ENCODE measurements at places on chromosomes 6 and 20.

DNA sequence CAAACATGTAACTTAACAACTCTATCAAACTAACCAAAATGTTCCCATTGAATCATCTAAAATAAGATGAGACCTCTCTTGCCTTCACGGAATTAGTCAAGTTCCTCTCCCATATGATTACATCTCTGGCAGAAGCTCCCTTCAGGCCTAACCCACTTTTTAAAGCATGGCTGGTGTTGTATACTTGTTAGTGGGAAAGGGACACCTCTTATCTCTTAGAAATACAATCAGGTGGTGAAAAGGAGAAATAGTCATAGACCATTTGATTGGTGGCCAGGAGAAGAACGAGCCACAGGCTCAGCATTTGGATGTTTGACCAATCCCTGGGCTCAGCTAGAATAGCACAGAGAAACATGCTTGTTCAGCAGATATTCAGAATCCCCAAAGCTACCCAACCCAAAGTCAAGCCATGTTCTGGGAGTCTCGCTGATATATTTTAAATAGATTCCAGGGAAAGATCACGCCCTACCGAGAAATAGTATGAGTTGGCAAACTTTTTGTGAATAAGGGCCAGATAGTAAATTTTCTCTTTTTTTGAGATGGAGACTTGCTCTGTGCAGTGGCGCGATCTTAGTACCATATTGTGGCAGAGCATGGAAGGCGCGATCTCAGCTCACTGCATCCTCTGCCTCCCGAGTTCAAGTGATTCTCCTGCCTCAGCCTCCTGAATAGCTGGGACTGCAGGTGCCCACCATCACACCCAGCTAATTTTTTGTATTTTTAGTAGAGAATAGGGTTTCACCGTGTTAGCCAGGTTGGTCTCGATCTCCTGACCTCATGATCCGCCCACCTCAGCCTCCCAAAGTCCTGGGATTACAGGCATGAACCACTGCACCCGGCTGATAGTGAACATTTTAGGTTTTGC, 126.3 kb upstream of the MYLIP start:
- no peak for DNase-seq

DNA sequence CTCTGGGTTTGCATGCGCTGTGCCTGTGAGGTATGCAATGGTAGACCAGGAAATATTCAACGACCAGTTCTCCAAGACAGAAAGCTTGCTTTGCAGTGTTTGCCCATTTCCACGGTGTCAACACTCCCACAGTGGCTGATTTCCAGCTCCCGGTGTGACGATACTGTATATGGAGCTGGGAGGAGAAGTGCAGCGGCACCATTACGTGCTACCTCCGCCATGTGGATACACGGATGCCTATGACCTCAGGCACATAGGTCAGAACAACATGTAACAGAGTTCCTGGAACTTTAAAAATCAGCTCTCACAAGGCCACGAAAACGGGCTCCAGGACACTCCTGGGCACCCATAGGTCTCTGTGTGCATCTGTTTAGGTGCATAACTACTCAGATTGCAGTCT, 51.1 kb downstream of the NFATC2 start:
- no peak for DNase-seq

DNA sequence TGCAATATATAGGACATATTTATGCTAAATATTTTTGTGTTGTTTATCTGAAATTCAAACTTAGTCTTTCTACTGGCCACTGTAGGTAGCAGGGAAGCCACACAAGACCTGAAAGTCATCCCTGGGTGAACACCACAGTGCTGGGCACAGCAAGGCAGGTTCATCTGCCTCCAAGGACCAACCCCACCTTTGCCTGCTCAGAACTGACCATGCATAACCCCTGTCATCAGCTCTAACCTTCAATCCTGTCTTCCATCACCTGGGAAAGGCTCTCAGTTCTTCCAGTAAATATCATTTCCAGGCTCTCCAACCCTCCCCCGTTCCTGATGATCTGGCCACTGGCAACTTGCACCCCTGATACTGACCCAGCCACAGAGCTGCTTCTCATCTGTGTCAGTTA, 32.7 kb upstream of the CST7 start:
- DNase-seq, result no peak

DNA sequence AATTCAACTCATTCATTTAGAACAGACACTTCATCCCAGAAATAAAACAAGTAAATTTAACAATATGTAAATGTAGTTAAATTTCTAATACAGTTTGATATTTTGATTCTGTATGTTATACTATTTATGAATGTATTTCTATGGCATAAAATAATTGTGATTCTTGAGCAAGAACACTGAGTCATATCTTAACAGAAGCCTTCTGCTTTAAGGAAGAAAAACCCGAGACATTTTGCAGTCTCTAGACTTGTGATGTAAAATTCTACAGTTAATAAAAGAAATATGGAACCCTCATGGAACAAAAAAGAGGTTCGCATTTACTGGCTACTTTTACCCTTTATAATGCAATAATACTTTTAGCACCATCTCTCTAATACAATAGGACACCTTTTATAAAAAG, 47.9 kb upstream of the SCML4 start:
- DNase-seq, result no peak

GRCh38 chr6:42071881-42072583, 21.7 kb downstream of the TAF8 start:
- no peak for DNase-seq

DNA sequence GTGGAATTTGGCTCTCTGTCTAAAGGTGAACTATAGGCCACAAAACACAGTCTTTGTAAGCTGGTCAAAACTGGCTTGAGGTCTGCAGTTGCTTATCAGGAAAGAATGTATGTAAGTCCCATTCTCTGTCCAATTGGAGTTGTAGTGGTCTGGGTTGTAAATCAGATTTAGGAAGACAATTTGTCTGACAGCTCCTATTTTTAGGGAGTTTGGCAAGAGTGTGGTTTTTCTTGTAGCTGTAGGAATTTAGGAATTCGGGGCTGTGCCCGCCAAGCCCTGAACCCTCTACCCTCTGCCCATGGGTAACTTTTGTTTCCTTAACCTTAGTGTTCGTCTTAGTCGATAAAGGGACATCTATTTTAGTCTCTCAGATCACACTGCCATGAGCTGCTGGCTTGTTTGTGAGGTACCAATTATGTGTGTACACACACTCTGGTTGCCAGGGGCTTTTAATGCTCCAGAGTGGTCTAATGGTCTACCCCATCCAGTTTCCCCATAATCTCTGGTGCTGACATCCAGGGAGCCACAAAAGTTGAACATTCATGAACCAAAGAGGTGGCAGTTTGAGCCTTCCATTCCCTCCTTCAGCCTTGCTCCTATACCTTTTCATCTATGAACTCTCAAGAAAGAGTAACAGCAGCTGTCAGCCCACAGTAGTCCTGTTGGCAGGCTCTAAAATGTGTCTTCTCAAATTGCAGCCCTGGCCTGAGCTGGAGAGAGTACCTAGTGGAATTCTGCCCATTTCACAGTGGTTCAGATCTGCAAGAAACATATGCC, 93.0 kb downstream of the ANKRD6 start:
- DNase-seq, result no peak

GRCh38 chr20:25605148-25605547, 18.7 kb downstream of the NANP start:
- DNase-seq, result no peak

DNA sequence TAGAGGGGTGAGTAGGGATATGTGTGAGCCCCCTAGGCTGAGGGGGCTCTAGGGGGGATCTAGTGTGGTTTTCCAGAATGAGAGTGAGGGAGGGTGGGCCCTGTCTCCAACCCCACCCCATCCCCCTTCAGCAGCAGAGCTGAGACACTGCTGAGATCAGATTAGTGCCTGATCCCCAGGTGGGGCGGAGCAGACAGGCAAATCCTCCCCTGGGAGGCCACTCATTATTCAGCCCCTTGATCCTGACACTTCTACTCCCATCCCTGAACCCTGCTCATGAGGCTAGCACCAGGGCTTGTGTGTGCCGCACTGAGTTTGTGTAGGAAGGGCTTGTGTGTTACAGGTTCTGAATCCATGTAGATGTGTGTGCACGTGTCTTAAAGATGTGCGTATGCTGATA, 42.5 kb downstream of the SPDEF start:
- DNase-seq, result no peak

DNA sequence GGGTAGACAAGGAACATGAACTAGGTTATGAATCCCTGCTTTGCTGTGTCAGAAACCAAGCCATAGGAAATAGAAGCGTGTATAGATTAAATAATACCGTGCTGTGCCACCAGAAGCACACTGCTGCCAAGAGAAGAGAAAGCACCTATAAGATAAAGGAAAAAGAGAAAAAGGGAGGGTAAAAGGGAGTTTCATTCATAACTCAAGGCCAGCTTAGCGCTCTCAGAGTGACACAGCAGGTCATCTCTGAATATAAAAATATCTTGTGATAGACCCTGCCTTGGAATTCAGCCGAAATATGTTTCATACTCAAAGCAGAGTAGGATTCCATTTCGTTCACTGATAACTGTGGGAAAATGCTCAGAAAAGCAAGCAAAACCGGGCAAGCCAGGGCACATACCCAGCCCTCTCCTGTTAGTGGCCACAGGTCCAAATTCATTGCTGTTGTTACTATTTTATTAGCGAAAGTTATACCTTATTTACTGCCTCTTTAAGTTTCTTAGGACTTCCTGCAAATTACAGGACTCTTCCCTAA, 8.7 kb downstream of the JAG1 start:
- DNase-seq, result no peak

DNA sequence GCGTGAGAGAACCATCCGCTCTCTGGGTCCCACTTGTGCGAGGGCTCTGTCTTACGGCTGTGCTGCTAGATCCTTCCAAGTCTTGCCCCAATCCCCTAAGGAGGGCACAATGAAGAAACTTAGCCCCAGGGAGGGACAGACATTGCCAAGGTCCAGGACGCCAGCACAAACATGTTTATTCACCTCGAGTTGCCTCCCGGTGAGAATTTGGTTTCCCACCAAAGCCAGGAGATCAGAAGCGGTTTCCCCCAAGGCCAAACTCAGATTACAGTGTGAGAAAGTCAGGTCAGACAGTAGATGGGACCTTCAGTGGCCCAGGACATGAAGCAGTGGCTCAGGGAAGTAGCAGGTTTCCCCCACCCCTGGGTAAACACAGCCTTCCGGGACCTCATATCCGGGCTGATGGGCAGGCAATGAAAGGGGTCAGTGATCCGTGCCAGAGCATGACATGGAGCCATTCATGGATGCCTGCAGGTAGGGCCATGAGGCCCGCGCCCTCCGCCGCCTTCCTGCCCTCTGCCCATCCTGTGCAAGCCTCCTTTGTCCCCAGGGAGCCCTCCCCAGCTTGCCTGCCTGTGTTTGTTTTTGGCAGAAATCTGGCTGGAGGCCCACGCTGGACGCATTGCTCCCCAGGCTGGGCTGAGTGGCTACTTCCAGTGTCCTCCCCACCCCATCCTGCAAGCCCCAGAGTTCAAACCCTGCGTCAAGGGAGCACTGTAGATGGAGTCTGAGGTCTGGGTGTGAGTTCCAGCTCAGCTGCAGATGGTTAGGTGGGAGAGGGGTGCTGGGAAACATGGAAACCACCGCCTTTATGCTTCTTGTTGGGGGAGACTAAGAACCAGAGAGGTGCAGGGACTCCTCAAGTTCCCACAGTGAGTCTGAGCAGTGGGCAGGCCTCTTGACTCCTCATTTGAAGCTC, 2.0 kb downstream of the BPIFB2 start:
- DNase-seq, result no peak

- no peak for DNase-seq
Measured at GRCh38 chr20:20953738-20954618, 152.2 kb downstream of the LINC00237 start.

GRCh38 chr6:158058171-158058651, 76.5 kb downstream of the SYNJ2 start:
- DNase-seq, result no peak

- no peak for DNase-seq
Measured at GRCh38 chr20:63323357-63323981, 30.5 kb downstream of the COL20A1 start.

DNA sequence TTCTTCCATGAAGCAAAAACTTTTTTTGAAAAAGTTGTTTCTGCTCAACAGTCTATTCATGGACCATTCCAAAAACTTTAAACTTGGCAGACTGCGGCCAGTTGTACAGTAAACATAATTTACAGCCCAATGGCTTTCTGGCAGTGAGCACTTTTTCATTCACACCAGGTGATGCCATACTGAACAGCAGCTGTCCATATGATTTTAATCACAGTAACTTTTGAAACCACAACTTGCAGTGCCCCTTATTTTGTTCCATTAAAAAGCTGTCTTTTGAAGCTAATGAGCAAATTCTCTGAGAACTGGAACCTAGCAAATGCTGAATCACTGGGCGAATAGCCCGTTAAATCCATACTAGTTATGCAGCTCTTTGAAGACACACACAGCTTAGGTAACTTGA, 576.6 kb downstream of the PTPRT start:
- no peak for DNase-seq

DNA sequence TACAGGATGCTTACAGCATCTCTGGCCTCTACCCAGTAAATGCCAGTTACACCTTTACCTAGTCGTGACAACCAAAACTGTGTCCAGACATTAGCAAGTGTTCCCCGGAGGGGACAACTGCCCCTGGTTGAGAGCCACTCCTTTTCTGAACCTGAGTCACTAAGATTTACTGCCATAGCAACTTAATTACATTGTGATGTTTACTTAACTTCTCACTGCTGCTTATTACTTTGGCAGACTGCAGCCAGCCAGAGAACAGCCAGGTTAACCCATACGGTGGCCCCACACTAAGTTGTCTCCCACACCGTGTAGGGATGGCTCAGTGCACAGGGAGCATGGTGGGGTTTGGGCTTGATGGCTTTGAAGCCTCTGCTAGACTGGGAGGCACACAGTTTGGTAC, 204.7 kb upstream of the SULF2 start:
- DNase-seq, result no peak

DNA sequence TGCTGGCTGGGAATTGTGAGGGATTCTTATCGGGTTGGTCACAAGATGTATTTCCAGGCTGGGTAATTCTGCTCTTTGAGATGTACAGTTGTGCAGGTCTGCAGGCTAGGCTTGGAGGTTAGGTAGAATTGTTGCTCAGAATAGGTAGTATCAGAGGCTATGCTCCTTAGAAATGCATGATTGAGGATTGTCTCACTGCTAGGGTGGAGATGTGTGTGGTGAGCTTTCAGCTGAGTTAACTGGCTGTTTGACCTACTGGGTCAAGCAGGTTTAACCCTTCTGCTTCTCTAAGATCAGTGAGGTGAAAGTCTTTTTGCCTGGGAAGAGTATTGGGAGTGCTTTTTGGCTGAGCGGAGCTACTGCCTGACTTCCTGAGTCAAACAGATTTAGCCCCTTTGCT, 701.1 kb downstream of the UTRN start:
- DNase-seq, result no peak

GRCh38 chr20:32962053-32962452, 42.2 kb downstream of the SUN5 start:
- DNase-seq, result no peak

DNA sequence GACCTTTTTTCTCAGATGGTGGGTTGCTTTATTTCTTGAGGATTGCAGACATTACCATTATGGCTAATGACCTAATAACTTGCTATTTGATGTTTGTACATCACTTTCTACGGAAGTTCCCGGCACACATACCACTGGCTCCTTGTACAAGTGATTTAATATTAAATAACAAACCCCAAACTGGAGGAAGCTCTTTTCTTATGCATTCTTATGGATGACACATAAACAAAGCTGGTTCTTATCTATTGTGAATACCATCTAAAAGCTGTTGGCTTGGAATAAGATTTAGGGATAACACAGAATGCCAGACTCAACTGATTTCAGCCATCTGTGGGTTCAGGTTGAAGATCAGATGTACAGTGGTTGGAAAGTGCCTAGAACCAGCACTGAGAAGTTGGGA, 272.6 kb downstream of the TSHZ2 start:
- DNase-seq, result no peak
